ENCODE measurements at places on chromosomes 6 and 20. TPM values are rescaled to one million over a fixed set of nuclear protein-coding genes. Genes with fewer than 3 reads are reported as not detected.

Gene RBM12
- total RNA-seq: 137 TPM

Gene CSE1L
- total RNA-seq: 93.1 TPM

DNA sequence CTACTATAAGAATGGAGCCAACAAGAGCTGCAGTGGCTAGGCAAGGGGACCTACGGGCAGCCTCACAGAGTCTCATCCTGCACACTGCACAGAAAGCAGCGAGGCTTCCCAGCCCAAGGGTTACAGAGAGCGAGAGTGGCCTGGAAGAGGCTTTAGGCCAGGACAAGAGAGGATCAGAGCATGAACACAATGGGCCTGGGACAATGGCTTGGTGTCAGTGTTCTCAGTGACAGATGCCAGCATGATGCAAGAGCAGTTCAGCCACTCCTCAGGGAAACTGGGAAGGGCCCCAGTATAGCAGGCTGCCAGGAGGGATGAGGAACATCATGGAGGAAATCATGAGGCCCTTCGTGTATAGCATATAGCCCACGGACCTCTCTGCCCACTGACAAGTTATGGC is 108.0 kb downstream of the NUS1 start:
- DNase-seq: no peak
- no peak overlapping the region for H3K27ac ChIP-seq
- H3K4me1 ChIP-seq: no peaks in the 10 kb centered on the region
- H3K4me3 ChIP-seq: no peak overlapping the region
- H3K27me3 ChIP-seq: peaks cover 2% of the 10 kb centered on the region

- H3K36me3 ChIP-seq: peaks cover 38% of the 10 kb centered on the region
- DNase-seq: no peak
- no peaks in the 10 kb centered on the region for H3K27me3 ChIP-seq
- H3K27ac ChIP-seq: no peak overlapping the region
Observed at GRCh38 chr6:149763866-149764265, 14.3 kb downstream of the PCMT1 start.

Measured in activated CD8-positive, alpha-beta memory T cell treated with anti-CD3 and anti-CD28 coated beads, Interleukin-2, amount 10 ng/mL, durations not matched to agents 7 days and 5 days (primary cell).